DMS53 (cell line): ENCODE measurements at places on chromosomes 1 and 21.

GRCh38 chr1:77797991-77798390 is 18.5 kb downstream of the MIGA1 start:
- no peak for DNase-seq

- DNase-seq, result peak; percentile 20
Observed at GRCh38 chr1:201551877-201552731, 13.2 kb downstream of the NAV1 start.

DNA sequence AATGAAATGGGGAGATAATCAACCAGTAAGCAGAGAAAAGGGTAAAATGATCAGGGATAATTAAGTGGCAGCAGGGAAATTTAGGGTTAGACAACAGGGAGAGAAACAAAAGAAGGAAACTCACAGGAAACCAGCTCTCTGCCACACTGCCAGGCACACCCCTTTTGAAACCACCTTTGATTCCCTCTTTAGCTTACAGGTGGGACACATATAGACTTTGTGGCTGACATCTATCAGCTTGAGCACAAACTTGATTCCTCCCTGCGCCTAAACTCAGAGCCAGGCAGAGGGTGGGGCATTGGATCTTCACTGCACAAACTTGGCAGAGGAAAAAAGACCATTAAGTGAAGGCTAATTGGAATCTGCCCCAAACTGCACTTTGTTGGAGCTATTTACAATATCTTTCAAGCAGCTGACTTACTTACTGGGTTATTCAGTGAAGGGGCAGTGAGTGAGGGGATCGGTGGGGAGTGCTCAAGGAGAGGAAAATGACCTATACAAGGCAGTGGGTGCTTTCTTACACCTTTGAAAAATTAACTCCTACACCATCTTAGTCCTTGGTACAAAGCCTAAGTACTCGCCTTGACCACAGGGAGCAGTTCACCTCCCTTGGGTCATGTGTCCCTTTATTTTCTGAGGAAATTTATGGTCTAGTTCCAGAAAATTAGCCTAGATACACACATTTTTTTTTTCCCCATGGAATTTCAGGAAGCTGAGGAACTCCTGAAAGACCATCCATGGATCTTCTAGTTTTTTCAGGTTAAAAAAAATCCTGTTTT is 60.2 kb downstream of the PBX1 start:
- no peak for DNase-seq

DNA sequence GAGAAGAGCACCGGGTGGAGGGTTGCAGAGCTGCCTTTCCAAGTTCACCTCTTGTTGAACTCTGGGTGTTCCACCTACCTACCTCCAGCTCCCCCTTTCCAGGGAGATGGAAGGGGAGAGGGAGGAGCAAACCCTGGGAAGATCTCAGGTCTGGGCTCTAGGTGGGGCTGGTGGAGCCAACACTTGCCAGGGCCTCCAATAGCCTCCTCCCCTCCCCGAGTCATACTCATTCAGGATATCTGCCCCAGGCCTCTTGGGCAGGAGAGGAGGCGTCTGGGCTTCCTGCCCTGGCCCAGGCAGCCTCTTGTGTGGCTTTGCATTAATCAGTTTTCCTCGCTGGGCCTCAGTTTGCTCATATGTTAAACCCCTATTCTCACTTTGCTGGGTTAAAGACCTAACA is 13.4 kb downstream of the RAP1GAP start:
- peak; percentile 63 for DNase-seq

GRCh38 chr1:33121728-33122127 is 40.8 kb downstream of the AZIN2 start:
- no peak for DNase-seq

DNA sequence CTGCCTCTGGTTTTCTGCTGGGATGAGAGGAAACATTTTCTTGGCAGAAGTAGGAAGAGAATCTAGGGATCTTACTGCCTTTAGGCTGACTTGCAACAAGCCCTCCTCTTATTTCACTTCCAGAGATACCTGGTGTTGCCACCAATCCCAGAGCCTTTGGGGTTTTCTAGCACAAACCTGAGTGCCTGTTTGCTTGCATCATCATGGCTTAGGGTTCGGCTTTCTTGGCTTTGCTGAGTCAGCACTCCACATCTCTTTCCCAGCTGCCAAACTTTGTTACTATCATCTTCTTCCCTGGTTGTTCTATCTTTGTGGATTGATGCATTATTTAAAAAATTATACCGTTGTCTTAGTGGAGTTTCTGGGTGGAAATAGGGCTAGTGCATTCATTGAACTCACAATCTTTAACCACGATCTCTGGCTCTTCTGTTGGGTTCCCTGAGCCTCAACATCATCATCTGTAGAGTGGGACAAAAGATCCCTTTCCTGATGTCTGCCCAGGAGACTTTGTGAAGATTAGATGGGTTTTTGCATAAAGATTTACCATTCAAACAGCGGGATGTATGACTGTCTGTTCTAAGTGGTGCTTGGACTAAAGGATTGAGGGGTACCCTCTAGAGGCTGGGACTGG is 76.6 kb upstream of the SELENON start:
- no peak for DNase-seq

GRCh38 chr1:12195416-12195815 is 28.6 kb downstream of the TNFRSF1B start:
- no peak for DNase-seq

DNA sequence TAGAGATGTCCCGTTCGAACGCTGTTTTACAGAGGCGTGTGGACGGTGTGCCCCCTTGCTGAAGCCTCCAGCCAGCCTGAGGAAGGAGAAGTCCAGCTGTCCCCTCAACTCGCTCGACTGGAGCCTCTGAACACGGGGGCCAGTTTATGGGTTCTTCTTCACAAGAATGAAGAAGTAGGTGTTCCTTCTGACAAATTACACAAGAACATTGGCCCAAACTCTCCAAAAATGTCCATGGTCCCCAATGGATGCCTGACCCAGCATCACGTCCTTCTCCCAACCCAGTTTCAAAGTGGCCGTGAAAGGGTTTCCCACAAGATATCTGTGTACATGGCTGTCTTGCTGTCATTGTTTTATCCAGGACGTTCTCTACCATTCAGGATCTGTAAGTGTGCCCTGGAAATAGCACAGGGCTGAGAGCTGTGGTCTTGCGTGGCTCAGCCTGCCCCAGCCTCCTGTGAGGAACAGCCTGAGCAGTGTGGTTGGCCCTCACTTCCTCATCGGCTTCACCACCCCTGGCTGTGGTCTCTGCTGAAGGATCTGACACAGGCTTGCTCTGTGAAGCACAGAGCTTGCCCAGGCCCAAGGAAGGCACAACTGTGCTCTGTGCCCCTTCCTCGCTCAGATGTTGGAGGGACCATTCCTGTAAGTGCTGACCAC is 1.0 kb upstream of the S100B start:
- no peak for DNase-seq

DNA sequence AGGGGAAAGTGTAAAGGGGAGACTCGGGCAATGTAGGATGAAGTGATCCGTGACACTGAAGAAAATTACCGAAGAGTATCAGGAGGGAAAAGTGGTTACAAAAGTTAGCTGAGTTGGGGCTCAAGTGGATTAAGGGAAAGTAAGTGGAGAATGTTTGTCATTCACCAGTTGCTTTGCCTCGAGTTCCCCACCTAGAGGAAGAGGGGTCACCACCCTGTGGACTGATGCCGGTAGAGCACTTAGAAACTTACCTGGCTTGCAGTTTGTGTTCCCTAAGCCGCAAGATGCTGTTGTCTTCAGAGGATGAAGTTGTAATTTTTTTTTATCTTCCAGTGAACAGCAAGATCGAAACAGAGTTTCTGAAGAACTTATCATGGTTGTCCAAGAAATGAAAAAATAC is 1.0 kb downstream of the PER3 start:
- no peak for DNase-seq

DNA sequence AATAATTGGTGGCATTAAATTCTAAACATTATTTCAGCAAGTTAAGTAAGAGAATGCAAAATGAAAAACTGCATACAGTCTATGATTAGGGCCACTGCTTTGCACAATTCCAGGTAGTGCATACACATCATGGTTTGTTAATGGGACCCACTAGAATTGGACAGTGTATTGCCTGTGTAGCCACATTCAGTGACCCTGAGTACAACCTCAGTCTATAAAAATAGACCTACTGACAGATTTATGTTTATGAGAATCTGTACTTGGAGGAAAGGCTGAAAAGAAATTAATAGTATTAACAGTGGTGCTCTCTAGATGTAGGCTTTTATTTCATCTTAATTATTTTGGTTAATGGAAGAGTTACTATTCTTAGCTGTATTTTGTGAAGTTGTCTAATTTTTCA is 18.8 kb downstream of the UAP1 start:
- DNase-seq, result no peak

GRCh38 chr1:175884369-175884768 is 141.0 kb upstream of the TNR start:
- DNase-seq, result no peak

DNA sequence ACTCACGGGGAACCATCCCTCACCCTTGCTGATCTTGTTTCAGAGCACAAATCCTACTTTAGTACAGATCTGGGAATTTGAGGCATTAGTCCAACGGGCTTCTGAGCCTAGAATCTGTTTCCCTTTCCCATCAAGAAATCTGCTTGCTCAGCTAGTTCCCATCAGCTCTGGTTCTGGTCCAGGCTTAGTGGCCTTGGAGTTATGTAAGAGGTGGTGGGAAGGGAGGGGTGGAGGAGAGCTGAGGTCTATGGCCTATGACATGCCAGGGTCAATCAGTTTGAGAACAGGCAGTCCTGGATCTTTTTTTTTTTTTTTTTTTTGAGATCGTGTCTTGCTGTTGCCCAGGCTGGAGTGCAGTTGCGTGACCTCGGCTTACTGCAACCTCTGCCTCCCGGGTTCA is 4.1 kb downstream of the GSTM1 start:
- DNase-seq, result no peak

- peak; percentile 83 for DNase-seq
Observed at GRCh38 chr1:9494936-9495758, 44.1 kb upstream of the SLC25A33 start.

- no peak for DNase-seq
Observed at GRCh38 chr1:153358691-153358975, 979 bp downstream of the S100A9 start.

- no peak for DNase-seq
Observed at GRCh38 chr1:92820551-92820950, 11.3 kb upstream of the RPL5 start.

DNA sequence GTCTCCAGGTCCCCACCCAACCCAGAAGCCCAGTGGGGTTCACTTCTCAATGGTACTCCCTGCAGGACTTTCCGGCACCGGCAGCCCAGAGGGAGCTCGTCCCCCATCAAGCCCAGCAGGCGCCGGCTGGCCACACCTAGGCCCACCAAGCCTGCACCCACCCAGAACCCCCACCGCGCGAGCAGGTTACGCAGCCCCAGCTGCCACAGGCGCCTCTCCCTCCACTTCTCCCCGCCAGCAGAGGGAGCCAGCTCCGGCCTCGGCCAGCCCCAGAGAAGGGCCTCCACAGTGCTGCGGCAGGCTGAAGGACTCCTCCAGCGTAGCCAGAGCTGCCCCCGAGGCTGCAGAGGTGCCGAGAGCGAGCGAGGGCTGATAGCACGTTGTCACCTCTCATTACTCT is 722.3 kb downstream of the PLA2G4A start:
- DNase-seq, result peak; percentile 3

GRCh38 chr1:64896551-64896950 is 69.8 kb downstream of the JAK1 start:
- DNase-seq, result no peak

DNA sequence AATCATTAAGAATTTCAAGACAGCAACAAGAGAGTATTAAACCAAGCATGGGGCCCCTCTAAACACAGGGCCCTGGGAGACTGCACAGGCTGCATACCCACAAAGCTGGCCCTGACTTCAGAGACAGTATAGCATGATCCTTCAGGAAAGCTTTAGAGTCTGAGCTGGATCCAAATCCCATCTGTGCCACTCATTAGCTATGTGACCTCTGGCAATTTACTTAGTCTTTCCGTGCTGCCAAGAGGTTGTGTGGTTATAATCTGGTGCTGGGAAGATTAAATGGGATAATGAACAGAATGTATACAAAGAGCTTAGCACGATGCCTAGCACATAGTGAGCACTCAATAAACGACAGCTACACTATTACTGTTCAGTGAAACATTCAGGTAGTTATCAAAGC is 4.0 kb downstream of the PHC2 start:
- DNase-seq, result no peak

DNA sequence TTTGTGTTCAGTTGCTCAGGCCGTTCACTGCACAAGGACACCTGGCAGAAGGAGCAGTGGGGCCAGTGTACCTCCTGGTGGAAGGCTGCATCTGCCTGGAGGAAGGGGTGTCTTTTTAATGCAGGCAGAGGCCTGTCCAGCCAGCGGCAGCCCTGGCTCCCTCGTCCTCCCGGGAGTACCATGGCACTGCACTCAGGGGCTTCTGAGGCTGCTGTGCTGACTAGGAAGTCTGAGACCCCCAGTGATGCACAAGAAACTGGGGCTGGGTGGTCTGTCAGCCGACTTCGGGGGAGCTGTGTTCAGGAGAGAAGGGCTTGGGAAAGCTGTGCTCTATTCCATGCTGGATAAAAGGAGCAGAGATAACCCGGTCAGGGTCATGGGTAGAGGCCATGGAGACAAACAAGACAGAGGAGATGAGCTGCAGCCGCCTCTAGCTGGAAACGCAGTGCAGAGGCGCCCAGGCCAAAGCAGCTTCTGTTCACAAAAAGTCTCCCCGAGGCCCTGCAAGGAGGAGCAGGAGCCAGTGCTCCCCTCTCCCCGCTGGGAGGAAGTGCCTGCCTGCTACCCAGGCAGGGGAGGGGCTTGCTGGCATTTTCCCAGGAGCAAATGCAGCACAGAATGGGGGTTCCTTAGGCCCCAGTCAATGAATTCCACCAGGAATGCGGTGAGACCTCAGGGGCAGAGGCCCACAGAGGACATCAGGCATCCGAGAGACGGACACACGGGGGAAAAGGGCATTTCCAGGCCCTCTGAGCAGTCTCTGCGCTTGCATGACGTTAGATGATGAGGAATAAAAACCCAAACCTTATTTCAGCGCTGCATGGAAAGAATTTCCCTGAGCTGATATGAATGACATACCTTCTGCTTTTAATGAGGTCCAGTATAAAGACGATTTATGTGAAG is 17.2 kb upstream of the C2CD2 start:
- no peak for DNase-seq

DNA sequence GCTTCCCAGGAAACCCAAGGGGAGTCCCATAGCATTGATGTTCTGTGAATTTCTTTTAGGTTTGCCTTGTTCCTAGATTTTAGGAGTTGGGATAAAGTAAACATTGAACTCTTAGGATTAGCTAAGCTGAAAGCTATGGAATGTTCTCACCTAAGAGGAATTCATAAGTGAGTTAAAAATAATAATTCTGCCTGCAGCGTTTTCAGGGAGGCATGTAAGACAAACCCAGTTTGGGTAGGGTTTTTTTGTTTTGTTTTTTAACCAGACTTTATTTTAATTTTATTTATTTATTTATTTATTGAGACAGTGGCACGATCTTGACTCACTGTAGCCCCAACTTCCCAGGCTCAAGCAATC is 28.9 kb upstream of the CD101 start:
- no peak for DNase-seq

DNA sequence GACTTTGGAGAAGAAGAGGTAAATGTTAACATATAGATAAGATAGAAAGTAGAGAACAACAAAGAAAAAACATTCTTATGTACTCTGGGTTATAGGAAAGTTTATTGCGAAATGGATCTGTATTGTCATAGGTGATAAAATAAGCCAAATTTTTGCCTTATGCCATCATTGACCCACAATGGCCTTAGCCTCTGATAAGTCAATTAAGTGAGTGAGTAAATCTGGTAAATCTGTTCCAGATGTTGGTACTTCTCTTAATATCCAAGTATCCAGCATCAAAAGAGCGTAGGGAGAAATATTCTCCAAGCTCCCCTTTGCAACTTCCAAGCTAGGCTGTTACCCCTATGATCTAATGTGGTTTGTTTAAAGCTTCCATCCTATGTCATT is 38.3 kb upstream of the CLCA4 start:
- DNase-seq, result no peak
